Amniotic stem cell (primary cell): ENCODE measurements at places on chromosomes 3 and 15.

DNA sequence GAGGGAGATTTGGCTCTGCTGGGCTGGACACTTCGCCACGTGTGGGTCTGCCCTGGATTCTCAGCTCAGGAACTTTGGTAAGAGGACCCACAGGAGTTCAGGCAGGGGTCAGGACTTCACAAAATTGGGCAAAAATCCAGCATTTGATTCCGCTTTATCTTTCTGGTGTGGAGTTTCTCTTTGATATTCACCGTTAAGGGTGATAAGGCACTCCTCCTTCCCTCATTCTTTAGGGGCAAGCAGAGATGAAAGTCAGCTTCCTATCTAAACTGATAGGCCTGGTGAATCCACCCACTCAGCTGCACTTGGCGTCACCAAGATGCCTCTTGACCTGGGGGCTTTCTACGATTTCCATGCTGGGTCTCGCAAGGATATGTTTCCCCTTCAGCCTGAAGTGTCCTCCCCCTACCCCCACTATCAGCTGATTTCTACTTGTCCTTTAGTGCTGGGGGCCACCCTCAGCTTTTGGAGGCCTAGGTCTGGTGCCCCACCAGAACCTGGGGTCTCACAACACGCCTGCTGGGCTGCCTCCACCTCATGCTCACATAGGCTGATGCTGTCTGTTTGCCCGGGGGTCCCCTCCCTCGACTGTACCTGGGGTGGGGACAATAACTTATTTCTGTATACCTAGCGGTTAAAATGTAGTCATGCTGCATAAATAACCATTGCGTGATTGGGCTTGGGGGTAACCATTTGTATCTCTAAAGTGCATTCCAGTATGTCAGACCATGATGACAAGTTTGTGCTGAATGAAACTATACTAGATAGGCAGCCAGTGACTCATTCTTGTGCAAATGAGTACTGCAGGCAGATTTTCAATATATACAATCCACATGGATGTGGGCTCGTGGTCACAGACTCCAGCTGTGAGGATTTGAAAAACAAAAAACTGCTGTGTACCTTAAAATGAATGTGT, 248.3 kb downstream of the ADAMTS17 start:
- DNase-seq = no peak

DNA sequence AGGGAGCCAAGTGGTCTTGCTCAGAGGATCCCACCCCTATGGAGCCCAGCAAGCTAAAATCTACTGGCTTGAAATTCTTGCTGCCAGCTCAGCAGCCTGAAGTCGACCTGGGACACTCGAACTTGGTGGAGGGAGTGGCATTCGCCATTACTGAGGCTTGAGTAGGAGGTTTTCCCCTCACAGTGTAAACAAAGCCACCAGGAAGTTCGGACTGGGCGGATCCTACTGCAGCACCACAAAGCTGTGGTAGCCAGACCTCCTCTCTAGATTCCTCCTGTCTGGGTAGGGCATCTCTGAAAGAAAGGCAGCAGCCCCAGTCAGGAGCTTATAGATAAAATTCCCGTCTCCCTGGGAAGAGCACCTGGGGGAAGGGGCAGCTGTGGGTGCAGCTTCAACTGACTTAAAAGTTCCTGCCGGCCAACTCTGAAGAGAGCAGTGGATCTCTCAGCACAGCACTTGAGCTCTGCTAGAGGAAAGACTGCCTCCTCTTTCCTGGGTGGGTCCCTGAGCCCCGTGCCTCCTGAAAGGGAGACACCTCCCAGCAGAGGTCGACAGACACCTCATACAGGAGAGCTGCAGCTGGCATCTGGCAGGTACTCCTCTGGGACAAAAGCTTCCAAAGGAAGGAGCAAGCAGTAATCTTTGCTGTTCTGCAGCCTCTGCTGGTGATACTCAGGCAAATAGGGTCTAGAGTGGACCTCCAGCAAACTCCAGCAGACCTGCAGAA, 576.3 kb upstream of the NECTIN3 start:
- no peak for DNase-seq

GRCh38 chr15:47301481-47301880, 415.8 kb upstream of the SEMA6D start:
- no peak for DNase-seq

GRCh38 chr3:25751048-25751447, 32.2 kb downstream of the NGLY1 start:
- no peak for DNase-seq

- no peak for DNase-seq
Observed at GRCh38 chr3:141150081-141150830, 81.4 kb upstream of the PXYLP1 start.

GRCh38 chr15:50116477-50116876, 2.6 kb downstream of the ATP8B4 start:
- DNase-seq = no peak

DNA sequence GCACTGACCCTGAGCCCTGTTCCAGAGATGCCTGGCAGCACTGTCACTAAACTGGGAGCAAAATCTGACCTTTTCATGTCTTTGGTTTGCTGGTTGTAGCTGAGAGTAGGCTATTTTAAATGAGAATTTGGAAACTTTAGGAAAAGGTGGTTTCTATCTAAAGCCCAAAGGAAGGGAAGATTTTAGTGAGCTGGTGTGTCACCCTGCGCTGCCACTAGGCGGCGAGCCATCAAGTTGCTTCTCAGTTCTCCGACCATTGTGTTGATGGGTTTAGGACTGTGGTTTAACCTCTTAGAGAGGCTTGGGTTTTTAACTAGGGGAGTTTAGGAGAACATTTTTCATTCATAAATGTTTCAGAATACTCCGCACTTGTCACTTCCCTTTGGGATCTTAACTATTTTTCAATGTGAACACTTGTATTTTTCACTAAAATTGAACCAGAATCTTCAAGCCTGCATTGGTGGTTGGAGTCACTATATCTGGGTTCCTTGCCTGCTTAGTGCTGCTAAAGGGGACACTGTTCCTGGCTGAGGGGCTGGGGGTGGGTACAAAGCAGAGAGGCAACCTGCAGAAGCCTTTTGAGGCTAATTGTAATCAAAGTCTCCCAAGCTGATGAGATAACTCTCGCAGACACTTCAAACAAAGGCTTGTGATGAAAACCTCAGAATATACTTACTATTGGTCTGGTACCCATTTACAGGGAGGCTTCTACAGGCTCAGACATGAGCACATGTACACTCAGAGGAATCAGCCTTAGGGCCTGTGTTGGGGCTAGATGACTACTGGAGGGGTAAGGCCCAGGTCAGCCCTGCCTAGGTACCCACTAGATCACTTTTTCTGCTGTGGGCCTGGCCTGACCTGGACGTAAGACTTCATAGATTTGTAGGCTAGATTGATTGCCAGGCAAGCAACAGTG, 16.8 kb downstream of the EXOSC7 start:
- no peak for DNase-seq

GRCh38 chr15:29422606-29423005, 153.0 kb upstream of the NSMCE3 start:
- DNase-seq = no peak

- DNase-seq = no peak
Observed at GRCh38 chr3:164186095-164186494, 892.2 kb downstream of the SI start.

DNA sequence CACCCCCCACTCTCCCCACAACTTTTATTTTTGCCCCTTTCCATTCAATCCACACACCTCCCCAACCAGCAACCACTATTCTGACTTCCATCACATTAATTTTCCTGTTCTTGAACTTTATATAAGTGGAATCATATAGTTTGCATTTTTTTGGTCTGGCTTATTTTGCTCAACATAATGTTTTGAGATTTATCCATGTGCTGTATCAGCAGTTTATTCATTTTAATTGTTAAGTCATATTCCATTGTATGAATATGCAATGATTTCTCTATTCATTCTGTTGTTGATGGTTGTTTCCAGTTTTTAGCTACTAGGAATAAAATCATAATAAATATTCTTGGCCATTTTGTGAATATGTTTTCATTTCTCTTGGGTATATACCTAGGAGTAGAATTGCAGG, 5.8 kb upstream of the SCAMP5 start:
- no peak for DNase-seq

- DNase-seq = no peak
Observed at GRCh38 chr3:94176988-94177745, 114.3 kb downstream of the NSUN3 start.

DNA sequence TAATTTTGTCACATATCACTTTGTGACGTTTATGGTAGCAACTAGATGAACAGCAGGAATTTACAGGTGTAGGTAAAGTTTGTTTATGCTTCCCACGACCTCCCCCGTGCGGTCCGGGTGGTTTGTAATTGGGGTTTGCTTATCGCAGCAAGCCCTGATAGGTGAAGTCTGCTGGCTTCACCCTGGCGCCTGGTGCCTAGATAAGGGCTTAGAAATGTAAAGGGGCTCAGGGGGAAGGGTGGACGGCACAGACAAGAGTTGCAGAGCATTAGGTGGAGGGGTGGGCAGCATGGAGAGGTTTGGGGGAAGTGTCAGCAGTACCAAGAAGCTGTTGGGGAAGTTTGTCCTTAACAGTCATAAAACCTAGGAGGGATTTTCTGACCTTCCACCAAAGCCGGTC, 108.1 kb upstream of the RNF7 start:
- no peak for DNase-seq

DNA sequence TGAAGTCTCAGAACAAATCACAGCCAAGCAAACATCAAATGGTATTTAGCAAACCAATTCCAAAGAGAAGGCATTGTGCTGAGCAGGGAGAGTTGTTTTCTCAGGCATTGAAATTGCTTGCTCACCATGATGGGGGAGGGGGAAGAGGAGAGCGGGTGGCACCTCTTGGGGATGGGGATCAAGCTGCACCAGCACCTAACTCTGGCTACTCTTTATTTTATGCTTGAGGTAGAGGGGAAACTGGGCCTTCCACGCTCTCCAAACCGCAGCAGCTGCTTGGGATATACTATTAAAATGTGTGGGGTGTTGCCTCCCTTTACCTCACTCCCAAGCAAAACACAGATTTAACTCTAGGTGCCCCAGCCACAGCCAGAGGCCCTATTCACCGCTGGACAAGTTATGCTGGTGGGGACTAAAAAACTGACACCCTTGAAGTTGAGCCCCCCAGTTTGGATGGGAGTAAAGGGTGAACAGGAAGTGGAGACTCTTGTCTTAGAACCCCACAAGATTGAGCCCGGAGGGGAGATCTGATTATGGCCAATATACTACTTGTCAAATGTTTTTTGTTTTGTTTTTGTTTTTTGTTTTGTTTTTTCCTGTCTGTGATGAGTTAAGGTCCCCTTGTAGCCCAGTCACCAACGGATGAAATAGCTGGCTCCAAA, 5.0 kb upstream of the FOXB1 start:
- DNase-seq = no peak

GRCh38 chr15:62126364-62126763, 38.7 kb downstream of the C2CD4B start:
- DNase-seq = no peak

- no peak for DNase-seq
Observed at GRCh38 chr15:85764649-85765277, 30.0 kb downstream of the KLHL25 start.

GRCh38 chr3:169966951-169967915, 626 bp downstream of the SEC62 start:
- no peak for DNase-seq

DNA sequence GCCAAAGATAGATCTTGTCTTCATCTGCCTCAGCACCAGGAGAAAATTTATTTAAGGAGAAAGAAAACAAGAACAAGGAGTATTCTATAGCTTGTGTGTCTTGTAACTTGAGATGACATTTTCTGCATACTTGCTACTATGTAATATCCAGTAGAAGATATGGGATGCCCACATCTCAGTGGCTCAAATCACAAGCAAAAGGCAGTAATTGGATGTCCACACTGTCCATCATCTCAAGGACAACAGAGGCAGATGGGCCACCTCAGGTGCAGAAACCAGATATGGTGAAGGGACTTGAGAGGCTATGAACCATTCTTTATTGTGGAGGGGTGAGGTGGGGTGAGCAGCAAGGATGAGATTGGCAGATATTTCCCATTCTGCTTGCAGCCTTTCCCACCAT, 309.0 kb downstream of the GBE1 start:
- DNase-seq = no peak

DNA sequence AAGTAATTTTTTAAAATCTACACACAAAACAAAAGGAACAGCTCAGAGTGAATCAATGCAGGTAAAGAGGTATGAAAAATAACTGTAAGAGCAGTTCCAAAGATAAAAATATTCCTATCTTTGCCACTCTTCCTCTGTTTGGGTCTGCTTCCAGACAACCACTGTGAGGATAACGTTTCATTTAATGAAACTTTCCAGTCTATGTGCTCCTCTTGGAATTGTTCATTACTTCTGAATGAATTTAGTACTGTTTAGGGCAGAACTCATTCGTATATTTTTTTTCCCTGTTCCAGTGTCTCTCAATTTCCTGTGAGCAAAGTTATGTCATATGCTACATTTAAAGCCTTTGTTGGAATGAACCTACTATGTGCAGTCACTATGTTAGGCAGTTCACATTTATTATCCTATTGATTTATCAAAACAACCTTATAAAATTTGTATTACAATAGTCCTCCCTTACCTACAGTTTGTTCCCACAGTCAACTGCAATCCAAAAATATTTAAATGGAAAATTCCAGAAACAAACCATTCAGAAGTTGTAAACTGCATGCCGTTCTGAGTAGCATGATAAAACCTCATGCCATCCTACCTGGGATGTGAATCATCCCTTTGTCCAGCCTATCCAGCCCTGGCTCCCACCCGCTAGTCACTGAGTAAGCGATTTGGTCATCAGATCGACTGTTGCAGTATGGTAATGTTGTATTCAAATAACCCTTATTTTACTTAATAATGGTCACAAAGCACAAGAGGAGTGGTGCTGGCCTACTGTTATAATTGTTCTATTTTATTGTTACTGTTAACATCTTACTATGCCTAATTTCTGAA, 98.1 kb downstream of the TMCC1 start:
- DNase-seq = no peak

DNA sequence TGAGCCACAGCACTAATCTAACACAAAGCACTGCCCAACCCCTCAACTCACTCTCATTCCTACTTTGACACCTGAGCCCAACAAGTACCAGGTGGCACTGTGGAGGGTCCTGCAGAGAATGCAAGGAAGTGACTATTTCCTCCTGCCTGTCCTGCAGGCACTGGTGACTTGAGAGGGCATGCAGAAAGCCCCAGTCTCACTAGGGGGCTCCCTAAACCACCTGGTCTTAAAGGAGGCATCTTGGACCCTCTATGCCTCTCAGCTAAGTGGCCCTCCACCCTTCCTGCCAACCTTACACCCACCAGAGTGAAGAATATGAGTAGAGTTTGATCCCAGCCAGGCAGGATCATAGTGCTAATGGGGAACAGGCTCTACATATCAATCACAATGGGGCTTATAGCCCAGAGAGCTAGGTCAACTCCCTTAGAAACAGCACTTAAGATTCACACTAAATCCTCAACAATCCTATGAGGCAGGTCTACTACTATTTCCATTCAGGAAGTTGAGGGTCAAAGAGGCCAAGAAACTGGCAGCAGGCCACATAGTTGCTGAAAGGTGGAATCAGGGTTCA, 15.2 kb downstream of the TRAIP start:
- DNase-seq = no peak

GRCh38 chr3:12944849-12945248, 103.5 kb upstream of the RPL32 start:
- no peak for DNase-seq
